CD4-positive, alpha-beta memory T cell (primary cell): ENCODE measurements at places on chromosomes 13 and 19. TPM values are rescaled to one million over a fixed set of nuclear protein-coding genes. Genes with fewer than 3 reads are reported as not detected.
A peak's percentile ranks its signal among the peaks of the same experiment; 100 is the strongest.

DNA sequence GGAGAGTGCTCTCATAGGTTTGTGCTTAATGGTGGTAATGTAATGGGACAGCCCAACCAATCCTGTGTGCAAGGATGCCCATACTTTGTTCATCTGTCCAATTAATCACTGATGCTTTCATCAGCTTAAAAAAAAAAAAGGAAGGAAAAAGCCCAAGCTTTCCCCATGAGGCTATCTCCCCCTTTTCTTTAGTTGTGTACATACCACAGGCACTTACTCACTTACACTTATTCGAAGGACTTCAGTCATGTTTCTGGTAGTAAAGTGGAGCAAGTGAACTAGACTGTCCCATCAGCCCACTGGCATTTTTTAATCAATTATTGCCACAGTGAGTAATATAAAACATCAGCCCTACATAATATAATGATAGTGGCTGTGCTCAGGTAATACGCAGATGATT is 183.5 kb upstream of the UFM1 start:
- DNase-seq = no peak
- H3K27ac ChIP-seq = no peak overlapping the region
- H3K27me3 ChIP-seq = no peaks in the 10 kb centered on the region
- no peaks in the 10 kb centered on the region for H3K4me1 ChIP-seq
- H3K36me3 ChIP-seq = no peaks in the 10 kb centered on the region

GRCh38 chr13:32323912-32324311 is 8.6 kb downstream of the BRCA2 start:
- no peak overlapping the region for H3K27ac ChIP-seq
- H3K27me3 ChIP-seq = no peaks in the 10 kb centered on the region
- H3K4me1 ChIP-seq = no peaks in the 10 kb centered on the region

DNA sequence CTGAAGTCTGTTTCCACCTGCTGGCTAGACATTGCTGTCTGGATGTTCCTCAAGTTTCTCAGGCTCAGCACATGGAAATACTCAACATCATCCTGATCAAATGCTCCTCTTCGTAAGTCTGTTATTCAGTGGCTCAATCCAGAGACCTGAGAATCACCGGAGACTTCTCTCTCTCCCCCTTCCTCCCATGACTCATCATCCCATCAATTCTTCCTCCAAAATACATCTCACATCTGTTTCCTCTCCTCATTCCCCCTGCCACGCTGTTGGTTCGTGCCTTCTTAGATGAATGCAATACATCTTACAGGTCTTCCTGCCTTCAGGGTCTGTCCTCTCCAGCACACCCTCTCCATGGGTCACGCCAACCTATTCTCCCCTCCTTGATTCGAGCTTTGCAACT is 7.4 kb upstream of the RXFP2 start:
- H3K27me3 ChIP-seq = no peaks in the 10 kb centered on the region
- H3K4me1 ChIP-seq = no peaks in the 10 kb centered on the region
- no peak overlapping the region for H3K4me3 ChIP-seq
- DNase-seq = no peak
- H3K27ac ChIP-seq = no peak overlapping the region
- H3K36me3 ChIP-seq = no peaks in the 10 kb centered on the region

DNA sequence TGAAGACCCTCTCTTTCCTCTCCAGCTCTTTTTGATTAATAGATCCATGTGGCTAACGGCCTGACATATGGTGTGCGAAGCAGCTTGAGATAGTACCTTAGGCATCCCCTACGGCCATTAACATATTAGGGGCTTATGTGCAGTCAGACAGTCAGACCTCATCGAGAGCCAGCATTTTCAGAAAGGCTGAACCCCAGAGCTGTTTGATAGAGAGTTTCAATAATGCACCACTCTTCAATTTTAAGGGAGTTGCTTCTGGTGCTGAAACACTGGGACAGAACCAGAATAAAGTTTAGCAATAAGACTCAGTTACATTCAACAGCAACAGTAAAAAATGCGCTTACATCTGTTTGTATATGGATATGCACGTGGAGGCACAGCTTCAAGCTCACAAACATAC is 10.8 kb downstream of the POU4F1 start:
- no peak overlapping the region for H3K4me3 ChIP-seq
- H3K36me3 ChIP-seq = no peaks in the 10 kb centered on the region
- H3K4me1 ChIP-seq = no peaks in the 10 kb centered on the region

GRCh38 chr19:7004313-7004931 is 16.8 kb downstream of the MBD3L2B start:
- peaks cover 18% of the 10 kb centered on the region for H3K4me1 ChIP-seq
- DNase-seq = peak; percentile 39
- no peak overlapping the region for H3K4me3 ChIP-seq
- no peak overlapping the region for H3K27ac ChIP-seq
- H3K36me3 ChIP-seq = no peaks in the 10 kb centered on the region
- H3K27me3 ChIP-seq = no peaks in the 10 kb centered on the region

- H3K27ac ChIP-seq = peak overlapping the region; percentile 60
- no peak overlapping the region for H3K4me3 ChIP-seq
- H3K4me1 ChIP-seq = peaks cover 56% of the 10 kb centered on the region
- DNase-seq = peak; percentile 77
These were observed 14.9 kb downstream of the MAP2K2 start for GRCh38 chr19:4108767-4109625.

DNA sequence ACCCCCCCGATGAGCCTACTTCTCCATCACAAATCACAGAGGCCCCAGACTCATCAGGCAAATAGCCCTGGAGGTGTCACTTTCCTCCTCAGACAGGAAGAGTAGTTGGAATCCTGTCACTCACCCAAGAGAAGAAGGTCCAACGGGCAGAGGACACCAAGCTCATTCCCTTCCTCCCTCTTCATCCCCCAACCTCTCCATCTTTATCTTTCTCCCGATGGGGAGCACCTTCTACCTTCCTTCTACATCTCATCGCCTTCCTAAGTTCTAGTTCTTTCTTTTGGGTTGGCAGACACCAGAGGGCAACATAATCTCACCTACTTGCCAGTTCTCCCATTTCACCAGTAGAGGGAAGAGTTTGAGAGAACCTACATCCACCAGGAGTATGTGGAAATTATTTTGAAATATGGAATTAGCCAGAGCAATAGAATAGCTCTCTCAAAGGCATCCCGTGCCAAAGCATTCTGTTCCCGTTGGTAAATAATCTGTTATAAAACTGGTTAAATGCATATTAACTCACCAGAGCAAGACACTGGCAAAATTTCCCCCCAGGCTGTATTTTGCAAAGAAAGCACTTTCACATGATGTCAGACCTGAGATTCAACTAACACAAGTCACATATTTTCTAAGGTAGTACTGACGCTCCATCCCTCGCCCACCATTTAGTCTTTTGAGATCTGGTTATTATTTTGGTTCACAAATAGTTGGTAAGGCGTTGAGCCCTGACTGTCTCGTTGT is 55.0 kb downstream of the ZIC5 start:
- H3K27me3 ChIP-seq = no peaks in the 10 kb centered on the region
- H3K4me1 ChIP-seq = peaks cover 24% of the 10 kb centered on the region
- no peaks in the 10 kb centered on the region for H3K36me3 ChIP-seq
- peak; percentile 49 for DNase-seq
- H3K4me3 ChIP-seq = no peak overlapping the region

GRCh38 chr19:12946731-12947496 is 1.3 kb downstream of the RAD23A start:
- H3K36me3 ChIP-seq = peaks cover 57% of the 10 kb centered on the region
- H3K27me3 ChIP-seq = no peaks in the 10 kb centered on the region
- DNase-seq = no peak
- H3K4me1 ChIP-seq = peaks cover 25% of the 10 kb centered on the region
- no peak overlapping the region for H3K4me3 ChIP-seq

DNA sequence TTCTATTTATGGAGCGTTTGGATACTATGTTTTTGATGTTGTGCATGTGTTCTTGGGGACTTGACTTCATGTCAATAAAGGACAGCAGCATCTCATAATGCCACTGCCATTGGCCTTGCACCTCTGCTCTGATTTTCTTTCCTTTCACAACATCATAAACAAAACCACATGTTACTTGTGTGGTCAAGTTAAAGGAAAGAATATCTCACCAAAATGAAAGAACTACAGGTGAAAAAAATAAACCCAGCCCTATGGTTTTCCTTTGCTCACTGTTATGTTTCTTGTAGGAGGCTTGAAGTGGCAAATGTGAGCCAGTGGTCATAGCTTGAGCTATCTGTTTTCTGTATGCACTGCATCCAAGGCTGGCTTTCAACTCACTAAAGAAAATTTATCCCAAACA is 240.4 kb downstream of the KCNRG start:
- peaks cover 53% of the 10 kb centered on the region for H3K4me1 ChIP-seq
- H3K27me3 ChIP-seq = no peaks in the 10 kb centered on the region
- no peak overlapping the region for H3K4me3 ChIP-seq

DNA sequence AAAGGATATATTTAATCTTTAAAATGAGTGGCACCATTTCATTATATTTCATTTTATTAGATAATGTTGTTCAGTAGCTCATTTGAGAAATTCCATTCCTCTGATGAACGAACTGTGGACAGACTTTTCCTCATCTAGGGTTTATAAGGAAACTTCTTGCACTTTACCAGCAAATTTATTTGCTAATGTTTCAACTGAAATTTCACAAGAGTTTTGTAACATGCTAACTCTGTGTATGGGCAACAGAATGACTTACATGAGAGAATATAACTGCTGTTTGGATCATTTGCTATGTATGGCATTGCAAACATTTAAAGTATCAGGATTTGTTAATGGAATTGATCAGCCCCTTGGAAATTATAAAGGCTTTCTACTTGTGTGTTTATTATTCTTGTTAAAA is 3.7 kb upstream of the IRS2 start:
- no peak for DNase-seq
- H3K4me3 ChIP-seq = no peak overlapping the region
- no peaks in the 10 kb centered on the region for H3K36me3 ChIP-seq
- no peak overlapping the region for H3K27ac ChIP-seq
- no peaks in the 10 kb centered on the region for H3K27me3 ChIP-seq
- H3K4me1 ChIP-seq = peaks cover 22% of the 10 kb centered on the region

DNA sequence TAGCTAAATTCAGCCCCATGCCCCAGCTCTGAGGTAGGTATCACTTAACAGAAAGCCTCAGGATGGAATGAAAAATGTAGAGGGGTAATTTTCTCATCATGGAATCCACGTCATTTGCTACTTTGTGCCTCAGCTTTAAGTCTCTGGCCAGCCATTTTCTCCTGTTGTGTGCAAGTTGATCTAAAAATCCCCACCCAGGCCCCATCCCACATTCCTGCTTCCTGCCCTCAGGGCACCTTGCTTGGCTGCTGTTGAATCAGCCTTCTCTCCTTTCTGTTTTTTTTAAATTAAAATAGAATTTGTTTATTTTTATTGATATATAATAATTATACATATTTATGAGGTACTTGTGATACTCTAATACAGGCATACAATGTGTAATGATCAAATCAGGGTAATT is 179.9 kb upstream of the TSHZ3 start:
- no peak for DNase-seq
- H3K4me1 ChIP-seq = no peaks in the 10 kb centered on the region
- no peak overlapping the region for H3K4me3 ChIP-seq
- H3K36me3 ChIP-seq = no peaks in the 10 kb centered on the region
- no peak overlapping the region for H3K27ac ChIP-seq

GRCh38 chr13:75512253-75512652 is 25.4 kb downstream of the COMMD6 start:
- no peaks in the 10 kb centered on the region for H3K36me3 ChIP-seq
- no peak overlapping the region for H3K27ac ChIP-seq
- H3K4me1 ChIP-seq = no peaks in the 10 kb centered on the region

DNA sequence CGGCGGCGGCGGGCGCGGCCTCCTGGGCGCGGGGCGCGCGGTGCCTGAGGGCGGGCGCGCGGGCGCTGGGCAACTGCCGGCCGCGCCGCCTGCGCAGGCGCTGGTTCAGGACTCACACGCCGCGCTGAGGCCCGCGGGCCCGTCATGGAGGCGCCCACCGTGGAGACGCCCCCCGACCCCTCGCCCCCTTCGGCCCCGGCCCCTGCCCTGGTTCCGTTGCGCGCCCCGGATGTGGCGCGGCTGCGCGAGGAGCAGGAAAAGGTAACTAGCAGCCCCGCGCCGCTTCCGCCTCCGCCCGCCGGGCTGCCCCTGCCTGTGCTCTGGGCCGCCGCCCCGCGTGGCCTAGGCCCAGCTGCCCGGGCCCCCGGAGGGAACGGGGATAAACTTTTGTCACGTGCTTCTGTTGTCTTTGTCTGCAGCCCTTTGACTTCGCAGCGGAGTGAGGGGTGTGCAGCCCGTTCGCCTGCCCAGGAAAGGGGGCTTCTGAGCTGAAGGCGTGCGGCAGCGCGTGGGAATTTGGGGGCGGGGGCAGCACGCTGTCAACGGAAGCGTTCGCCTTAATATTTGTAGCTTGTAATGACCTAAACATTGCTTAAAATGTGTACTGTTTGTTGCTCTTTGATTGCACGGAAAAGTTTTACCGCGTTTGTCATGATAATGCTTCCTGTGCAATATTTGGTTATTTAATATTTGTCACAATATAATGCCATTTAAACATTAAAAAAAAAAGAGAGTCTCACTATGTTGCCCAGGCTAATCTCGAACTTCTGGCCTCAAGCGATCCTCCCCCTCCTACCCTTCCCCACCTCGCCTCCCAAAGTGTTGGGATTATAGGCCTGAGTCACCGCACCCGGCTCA is 594 bp downstream of the URI1 start:
- H3K4me1 ChIP-seq = peaks cover 57% of the 10 kb centered on the region
- H3K36me3 ChIP-seq = no peaks in the 10 kb centered on the region
- H3K4me3 ChIP-seq = peak overlapping the region; percentile 88
- no peaks in the 10 kb centered on the region for H3K27me3 ChIP-seq
- peak overlapping the region; percentile 78 for H3K27ac ChIP-seq

DNA sequence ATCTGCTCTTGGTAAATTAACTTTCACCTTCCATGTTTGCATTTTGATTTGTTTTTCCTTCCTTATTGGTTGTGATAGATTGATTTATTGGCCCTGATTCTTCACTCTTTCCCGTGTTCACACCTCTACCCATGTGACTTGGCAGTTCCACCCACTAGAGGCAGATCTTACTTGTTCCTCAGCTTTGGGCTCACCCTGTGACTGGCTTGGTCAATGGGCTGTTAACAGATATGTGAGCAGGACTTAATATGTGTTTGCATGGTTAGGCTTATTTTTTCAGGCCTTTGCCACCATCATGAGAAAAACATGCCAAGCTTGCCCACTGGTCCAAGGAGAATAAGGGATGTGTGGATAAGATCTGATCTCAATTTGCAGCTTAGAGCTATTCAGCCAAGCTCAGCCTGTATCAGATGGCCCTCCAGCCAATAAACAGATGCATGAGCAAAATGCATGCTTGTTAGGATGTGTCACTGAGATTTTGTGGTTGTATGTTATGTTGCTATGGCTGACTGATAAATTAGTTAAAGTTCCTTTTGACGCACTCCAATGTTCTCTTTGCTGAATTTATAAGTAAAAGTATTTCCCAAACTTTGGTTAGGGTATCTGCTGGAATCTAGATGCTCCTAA is 48.0 kb downstream of the RGCC start:
- peaks cover 32% of the 10 kb centered on the region for H3K4me1 ChIP-seq
- H3K4me3 ChIP-seq = no peak overlapping the region
- H3K27ac ChIP-seq = no peak overlapping the region
- no peak for DNase-seq
- H3K36me3 ChIP-seq = no peaks in the 10 kb centered on the region

- H3K4me1 ChIP-seq = peaks cover 45% of the 10 kb centered on the region
- no peak overlapping the region for H3K27ac ChIP-seq
- DNase-seq = peak; percentile 53
- no peaks in the 10 kb centered on the region for H3K36me3 ChIP-seq
- no peak overlapping the region for H3K4me3 ChIP-seq
These were observed 3.7 kb downstream of the PRKACA start for GRCh38 chr19:14113762-14114414.

MYH14 gene
- polyA plus RNA-seq = not detected

LINGO3 gene
- polyA plus RNA-seq = 0.46 TPM

FCGBP gene
- polyA plus RNA-seq = 0.65 TPM

SYDE1 gene
- not detected for polyA plus RNA-seq

CABP5 gene
- not detected for polyA plus RNA-seq

ZNF571 gene
- 9.3 TPM for polyA plus RNA-seq

CAPN12 gene
- 9.9 TPM for polyA plus RNA-seq

SPACA4 gene
- polyA plus RNA-seq = not detected

RASAL3 gene
- polyA plus RNA-seq = 106 TPM
